ENCODE measurements at places on chromosomes 6 and 20. TPM values are rescaled to one million over a fixed set of nuclear protein-coding genes. Genes with fewer than 3 reads are reported as not detected.

The KIZ gene
- polyA plus RNA-seq: 27.7 TPM

The GSTA1 gene
- not detected for polyA plus RNA-seq

The HRH3 gene
- not detected for polyA plus RNA-seq

The BFSP1 gene
- polyA plus RNA-seq: not detected

The PLCB4 gene
- polyA plus RNA-seq: not detected

The LY6G6D gene
- polyA plus RNA-seq: not detected

The EYA2 gene
- polyA plus RNA-seq: not detected

The TGM3 gene
- not detected for polyA plus RNA-seq

Measured in naive thymus-derived CD8-positive, alpha-beta T cell (primary cell).